ENCODE measurements at places on chromosomes 5 and 9.

- DNase-seq = no peak
Observed at GRCh38 chr5:100803397-100803796, 99.7 kb downstream of the ST8SIA4 start.

DNA sequence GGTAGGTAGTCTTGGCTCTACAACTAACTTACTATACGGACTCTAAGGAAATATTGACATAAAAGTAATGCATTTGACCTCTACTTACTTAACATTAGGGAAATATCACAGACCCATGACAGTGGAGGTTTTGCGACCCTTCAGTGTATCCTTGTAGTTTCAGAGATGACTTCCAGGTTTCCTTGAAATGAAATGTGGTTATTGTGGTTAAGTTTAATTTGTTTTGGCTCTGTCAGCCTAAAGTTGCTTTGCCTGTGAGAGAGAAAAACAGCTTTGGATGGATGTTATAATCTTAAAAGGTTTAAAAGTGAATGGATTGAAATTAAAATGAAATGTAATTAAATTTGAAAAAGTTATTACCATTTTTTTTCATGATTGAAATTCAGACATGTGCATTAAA is 42.9 kb downstream of the LRRTM2 start:
- no peak for DNase-seq

- DNase-seq = no peak
Observed at GRCh38 chr5:31036411-31036810, 157.1 kb upstream of the CDH6 start.

- no peak for DNase-seq
Observed at GRCh38 chr5:142320851-142321560, 3.8 kb downstream of the SPRY4 start.

All from NCI-H1105 (cell line).